Kidney (tissue), 22 donors: ENCODE measurements at places on chromosomes 16 and 17. TPM values are rescaled to one million over a fixed set of nuclear protein-coding genes. Genes with fewer than 3 reads are reported as not detected.

The FZD2 gene
- 4.7 TPM for total RNA-seq

GRCh38 chr16:69188716-69189115, 1.8 kb downstream of the SNTB2 start:
- H3K27me3 ChIP-seq = no peaks in the 10 kb centered on the region
- no peaks in the 10 kb centered on the region for H3K36me3 ChIP-seq
- no peak for DNase-seq
- H3K4me1 ChIP-seq = peaks cover 12% of the 10 kb centered on the region

- no peaks in the 10 kb centered on the region for H3K27me3 ChIP-seq
- H3K4me3 ChIP-seq = no peak overlapping the region
- peak overlapping the region; percentile 35 for H3K27ac ChIP-seq
- H3K4me1 ChIP-seq = peaks cover 1% of the 10 kb centered on the region
These were observed 65.2 kb downstream of the KSR1 start for GRCh38 chr17:27521281-27522027.

The ZNHIT3 gene
- 25.4 TPM for total RNA-seq

The ZACN gene
- total RNA-seq = 0.22 TPM

DNA sequence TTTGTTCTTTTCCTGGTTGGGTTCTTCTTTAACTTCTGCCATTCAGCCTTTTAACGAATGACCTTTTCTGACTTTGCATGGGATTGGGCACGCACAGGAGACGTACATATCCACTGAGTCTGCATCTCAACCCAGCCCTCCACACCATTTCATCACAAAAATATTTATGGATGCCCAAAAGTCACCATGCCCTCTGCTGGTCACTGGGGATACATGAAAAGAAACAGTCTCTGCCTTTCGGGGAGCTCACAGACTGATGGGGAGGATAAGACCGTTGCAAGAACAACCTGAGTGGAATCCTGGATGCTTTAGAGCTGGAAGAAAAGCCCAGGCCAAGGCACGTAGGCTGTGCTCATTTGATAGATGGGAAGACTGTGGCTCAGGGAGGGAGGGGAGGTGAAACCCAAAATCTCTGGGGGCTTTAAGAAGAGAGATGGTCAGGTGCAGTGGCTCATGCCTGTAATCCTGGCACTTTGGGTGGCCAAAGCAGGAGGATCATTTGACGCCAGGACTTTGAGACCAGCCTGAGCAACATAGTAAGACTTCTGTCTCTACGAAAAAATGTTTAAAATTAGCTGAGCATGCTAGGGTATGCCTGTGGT, 7.9 kb upstream of the MT2A start:
- no peak overlapping the region for H3K27ac ChIP-seq
- peak; percentile 58 for DNase-seq
- H3K27me3 ChIP-seq = no peaks in the 10 kb centered on the region
- no peaks in the 10 kb centered on the region for H3K36me3 ChIP-seq
- no peaks in the 10 kb centered on the region for H3K4me1 ChIP-seq
- H3K4me3 ChIP-seq = no peak overlapping the region

DNA sequence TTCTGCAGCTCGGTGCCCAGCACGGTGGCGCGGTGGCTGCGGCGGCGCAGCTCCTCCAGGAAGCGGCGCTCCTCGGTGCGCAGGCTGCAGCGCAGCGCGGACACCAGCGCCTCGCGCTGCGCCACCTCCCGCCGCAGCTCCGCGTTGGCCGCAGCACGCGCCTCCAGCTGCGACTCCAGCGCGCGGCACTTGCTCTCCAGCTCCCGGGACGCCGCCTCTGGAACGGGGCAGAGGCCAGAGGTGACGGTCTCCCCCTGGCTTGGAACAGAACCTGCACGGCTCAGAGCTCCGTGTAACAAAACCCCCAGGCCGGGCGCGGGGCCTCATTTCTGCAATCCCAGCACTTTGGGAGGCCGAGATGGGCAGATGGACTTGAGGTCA, 13.2 kb upstream of the CLUH start:
- no peaks in the 10 kb centered on the region for H3K4me1 ChIP-seq
- no peak overlapping the region for H3K27ac ChIP-seq
- no peaks in the 10 kb centered on the region for H3K36me3 ChIP-seq
- no peak overlapping the region for H3K4me3 ChIP-seq
- DNase-seq = peak; percentile 67
- peaks cover 7% of the 10 kb centered on the region for H3K27me3 ChIP-seq

The DLX3 gene
- total RNA-seq = 0.41 TPM

DNA sequence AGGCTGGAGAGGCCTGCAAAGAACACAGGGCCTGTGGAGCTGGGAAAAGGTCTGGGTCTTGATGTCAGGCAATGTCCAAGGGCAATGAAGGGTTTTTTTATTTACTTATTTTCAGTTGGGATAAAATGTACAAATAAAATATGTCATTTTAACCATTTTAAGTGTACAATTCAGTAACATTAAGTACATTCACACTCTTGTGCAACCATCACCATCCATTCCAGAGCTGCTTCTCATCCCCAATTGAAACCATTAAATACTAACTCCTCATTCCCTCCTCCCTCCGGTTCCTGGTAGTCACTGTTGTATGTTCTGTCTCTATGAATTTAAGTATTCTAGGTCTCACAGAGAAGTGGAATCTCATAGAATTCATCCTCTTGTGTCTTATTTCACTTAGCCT, 444.7 kb downstream of the HS3ST3B1 start:
- no peaks in the 10 kb centered on the region for H3K4me1 ChIP-seq
- no peaks in the 10 kb centered on the region for H3K36me3 ChIP-seq
- no peak overlapping the region for H3K27ac ChIP-seq
- H3K4me3 ChIP-seq = no peak overlapping the region
- DNase-seq = no peak
- H3K27me3 ChIP-seq = no peaks in the 10 kb centered on the region

- H3K27me3 ChIP-seq = no peaks in the 10 kb centered on the region
- no peak overlapping the region for H3K4me3 ChIP-seq
- H3K36me3 ChIP-seq = no peaks in the 10 kb centered on the region
These were observed 12.0 kb downstream of the EEF2K start for GRCh38 chr16:22217890-22218730.

DNA sequence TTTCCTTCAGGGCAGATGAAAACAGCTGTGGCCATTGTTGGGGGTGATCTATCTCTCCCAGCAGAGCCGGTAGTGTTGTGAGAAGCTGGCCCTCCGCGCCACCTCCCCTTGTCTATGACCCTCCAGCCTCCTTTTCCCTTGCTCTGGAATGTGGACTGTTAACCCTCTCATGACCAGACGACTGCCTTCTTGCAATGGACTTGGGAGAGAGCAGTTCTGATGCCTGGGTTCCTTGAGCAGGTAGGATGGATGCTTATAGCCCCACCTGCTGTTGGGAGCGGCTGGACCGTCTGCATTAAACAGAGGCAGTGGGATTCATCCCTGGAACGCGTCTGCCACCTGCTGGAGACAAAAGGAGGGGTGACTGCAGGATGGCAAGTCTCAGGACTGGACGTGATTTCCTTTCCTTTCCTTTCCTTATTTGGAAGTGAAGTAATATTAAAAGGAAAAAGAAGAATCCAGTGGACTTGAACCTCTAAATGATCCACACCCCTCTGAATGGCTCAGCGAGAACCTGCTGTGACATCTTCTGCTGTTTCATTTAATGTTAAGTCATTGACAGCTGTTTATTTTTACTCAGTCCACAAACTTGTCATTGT, 1.8 kb upstream of the SOST start:
- H3K27ac ChIP-seq = no peak overlapping the region
- H3K4me1 ChIP-seq = peaks cover 3% of the 10 kb centered on the region
- DNase-seq = peak; percentile 97
- H3K36me3 ChIP-seq = no peaks in the 10 kb centered on the region
- H3K4me3 ChIP-seq = no peak overlapping the region
- H3K27me3 ChIP-seq = no peaks in the 10 kb centered on the region

The CHST4 gene
- not detected for total RNA-seq

DNA sequence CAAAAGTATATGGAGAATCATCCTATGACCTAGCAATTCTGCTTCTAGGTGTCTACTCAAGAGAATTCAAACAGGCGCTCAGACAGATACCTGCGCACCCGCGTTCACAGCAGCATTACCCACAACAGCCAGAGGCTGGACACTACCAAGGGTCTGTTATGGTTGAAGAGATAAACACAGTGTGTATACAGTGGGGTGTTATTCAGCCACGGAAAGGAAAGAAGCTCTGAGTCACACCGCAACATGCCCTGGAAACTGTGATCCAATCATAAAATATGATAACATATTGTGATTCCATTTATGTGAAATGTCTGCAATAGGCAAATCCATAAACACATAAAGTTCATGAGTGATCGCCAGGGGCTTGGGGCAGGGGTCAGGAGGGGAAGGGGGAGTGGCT, 18.0 kb upstream of the JPH3 start:
- H3K4me1 ChIP-seq = no peaks in the 10 kb centered on the region
- H3K36me3 ChIP-seq = no peaks in the 10 kb centered on the region
- H3K27ac ChIP-seq = no peak overlapping the region
- no peaks in the 10 kb centered on the region for H3K27me3 ChIP-seq

DNA sequence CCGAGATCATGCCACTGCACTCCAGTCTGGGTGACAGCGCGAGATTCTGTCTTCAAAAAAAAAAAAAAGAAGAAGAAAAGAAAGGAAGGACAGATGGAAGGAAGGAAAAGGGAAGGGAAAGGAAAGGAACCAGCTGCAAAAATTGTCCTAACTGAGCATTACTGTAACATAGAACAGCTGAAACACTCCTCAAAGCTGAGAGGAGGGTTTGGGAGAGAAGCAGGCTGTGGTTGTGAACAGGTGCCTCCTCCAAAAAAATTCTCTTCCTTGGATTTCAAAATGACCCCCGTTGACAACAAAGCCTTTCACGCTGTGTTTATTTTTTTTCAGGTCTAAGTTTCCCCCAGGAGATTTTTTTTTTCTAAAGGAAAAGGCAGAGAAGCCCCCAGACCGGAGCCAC, 541.4 kb downstream of the WWOX start:
- H3K27ac ChIP-seq = no peak overlapping the region
- H3K4me1 ChIP-seq = no peaks in the 10 kb centered on the region
- no peak for DNase-seq
- H3K27me3 ChIP-seq = peaks cover 2% of the 10 kb centered on the region
- H3K36me3 ChIP-seq = no peaks in the 10 kb centered on the region
- no peak overlapping the region for H3K4me3 ChIP-seq

GRCh38 chr16:49355933-49356665, 17.5 kb upstream of the C16orf78 start:
- H3K4me3 ChIP-seq = no peak overlapping the region
- no peak for DNase-seq
- H3K27ac ChIP-seq = no peak overlapping the region
- no peaks in the 10 kb centered on the region for H3K4me1 ChIP-seq
- H3K36me3 ChIP-seq = no peaks in the 10 kb centered on the region

The ARHGAP27 gene
- total RNA-seq = 57.2 TPM

GRCh38 chr16:88867581-88868246, 1.3 kb upstream of the PABPN1L start:
- H3K4me1 ChIP-seq = no peaks in the 10 kb centered on the region
- no peaks in the 10 kb centered on the region for H3K36me3 ChIP-seq
- no peaks in the 10 kb centered on the region for H3K27me3 ChIP-seq
- no peak overlapping the region for H3K27ac ChIP-seq
- no peak overlapping the region for H3K4me3 ChIP-seq
- no peak for DNase-seq

- no peak overlapping the region for H3K27ac ChIP-seq
- DNase-seq = peak; percentile 51
- no peaks in the 10 kb centered on the region for H3K27me3 ChIP-seq
- H3K4me1 ChIP-seq = no peaks in the 10 kb centered on the region
These were observed 15.0 kb upstream of the KCNJ18 start for GRCh38 chr17:21677126-21677910.

The AIPL1 gene
- total RNA-seq = not detected

DNA sequence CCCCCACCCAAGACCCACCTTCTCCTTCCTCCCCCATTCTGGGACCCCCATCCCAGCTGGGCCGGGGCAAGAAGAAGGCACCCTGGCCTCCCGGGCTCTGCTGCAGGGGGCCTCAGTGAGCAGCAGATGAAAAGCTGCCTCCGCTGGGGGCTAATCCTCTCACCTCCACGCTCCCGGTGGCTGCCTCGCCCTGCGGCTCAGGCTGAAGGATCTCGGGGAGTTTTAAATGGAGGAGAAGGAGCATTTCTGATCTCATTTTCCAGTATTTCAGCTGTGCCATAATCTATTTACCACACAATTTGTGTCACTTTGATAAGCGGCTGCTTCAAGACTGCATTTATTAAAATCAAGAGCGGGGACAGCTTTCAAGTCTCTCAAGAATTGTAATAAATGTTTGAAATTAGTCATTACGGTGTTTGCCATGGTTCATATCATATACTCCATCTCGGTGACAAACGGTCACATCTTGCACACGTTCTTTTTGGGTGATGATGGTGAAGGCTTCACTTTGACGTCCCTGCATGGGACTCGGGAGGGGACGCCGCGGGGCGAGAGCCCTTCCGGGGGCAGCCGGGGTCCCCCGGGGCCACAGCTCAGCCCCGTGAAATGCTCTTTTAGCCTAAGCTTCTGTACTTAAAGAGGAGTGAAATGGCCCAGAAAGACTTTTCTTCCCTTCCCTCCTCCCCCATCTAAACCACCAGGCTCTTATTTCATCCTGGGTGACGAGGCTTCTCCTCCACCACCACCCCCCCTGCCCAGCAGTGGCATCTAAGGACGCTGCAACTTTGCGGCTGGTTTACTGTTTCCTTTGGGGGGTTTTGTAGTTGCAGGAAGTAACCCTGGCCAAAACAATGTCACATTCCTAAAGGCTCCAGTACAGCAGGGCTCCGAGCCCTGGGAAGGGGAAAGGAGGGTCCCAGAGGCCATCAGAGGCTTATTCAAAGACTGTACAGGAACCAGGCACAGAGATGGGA, 313.1 kb upstream of the TNRC6C start:
- no peak overlapping the region for H3K27ac ChIP-seq
- H3K4me1 ChIP-seq = no peaks in the 10 kb centered on the region
- no peak for DNase-seq
- H3K27me3 ChIP-seq = no peaks in the 10 kb centered on the region
- H3K36me3 ChIP-seq = no peaks in the 10 kb centered on the region

GRCh38 chr16:68022278-68022727, 729 bp downstream of the DDX28 start:
- H3K27me3 ChIP-seq = no peaks in the 10 kb centered on the region
- no peaks in the 10 kb centered on the region for H3K4me1 ChIP-seq
- peaks cover 2% of the 10 kb centered on the region for H3K36me3 ChIP-seq
- H3K4me3 ChIP-seq = peak overlapping the region; percentile 82
- DNase-seq = peak; percentile 78
- H3K27ac ChIP-seq = no peak overlapping the region

DNA sequence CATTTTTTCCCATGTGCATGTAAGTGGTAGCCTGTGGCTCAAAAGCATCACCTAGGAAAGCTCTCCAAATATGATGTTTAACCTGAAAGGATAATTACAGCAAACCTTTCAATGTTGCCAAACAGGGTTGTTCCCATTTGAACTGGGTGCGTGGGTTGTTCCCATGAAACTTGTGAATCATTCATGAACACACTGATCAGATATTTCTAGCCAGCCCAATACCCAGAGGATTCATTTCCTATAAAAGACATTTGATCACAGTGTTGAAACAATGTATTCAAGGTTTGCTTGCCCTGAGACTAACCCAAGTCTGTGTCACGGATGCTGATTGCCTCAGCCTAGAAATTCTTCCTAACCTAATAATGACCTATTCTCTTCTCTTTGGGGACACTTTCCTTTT, 12.9 kb downstream of the KRT39 start:
- H3K4me1 ChIP-seq = no peaks in the 10 kb centered on the region
- H3K4me3 ChIP-seq = no peak overlapping the region
- no peaks in the 10 kb centered on the region for H3K27me3 ChIP-seq
- no peak for DNase-seq

GRCh38 chr16:54806378-54806777, 124.3 kb upstream of the IRX5 start:
- H3K27ac ChIP-seq = no peak overlapping the region
- no peak overlapping the region for H3K4me3 ChIP-seq
- no peaks in the 10 kb centered on the region for H3K36me3 ChIP-seq
- no peak for DNase-seq
- H3K27me3 ChIP-seq = no peaks in the 10 kb centered on the region
- H3K4me1 ChIP-seq = no peaks in the 10 kb centered on the region

- DNase-seq = no peak
- peak overlapping the region; percentile 99 for H3K27ac ChIP-seq
- H3K4me3 ChIP-seq = peak overlapping the region; percentile 91
- H3K27me3 ChIP-seq = no peaks in the 10 kb centered on the region
These were observed 53.0 kb downstream of the TUBD1 start for GRCh38 chr17:59839651-59840328.
